Stimulated activated CD4-positive, alpha-beta T cell treated with anti-CD3 and anti-CD28 coated beads, Interleukin-1b, Interleukin-23, amount 100 ng/mL, for 1 hour (primary cell): ENCODE measurements at places on chromosomes 12 and 14.

DNA sequence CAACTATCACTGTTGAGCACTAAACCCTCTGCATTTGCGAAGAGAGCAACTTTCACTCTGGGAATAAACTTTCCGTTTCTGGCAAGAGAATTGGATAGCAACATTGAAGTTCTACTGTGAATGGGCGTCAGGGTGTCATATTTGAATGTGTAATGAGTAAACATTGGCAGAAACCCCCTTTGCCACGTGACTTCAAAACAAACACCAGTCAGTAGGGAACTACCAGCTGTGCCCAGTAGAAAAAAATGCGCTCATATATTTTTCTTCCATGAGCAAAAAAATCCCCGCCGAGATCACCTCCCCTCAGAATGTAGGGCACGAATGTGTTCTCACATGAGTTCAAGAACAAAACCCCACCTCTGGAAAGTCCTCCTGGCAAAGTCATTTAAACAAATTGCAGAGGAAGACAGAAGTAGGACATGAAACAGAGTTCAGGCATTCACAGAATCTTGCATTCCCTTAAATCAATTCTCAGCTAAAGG, 80.6 kb downstream of the BTG1 start:
- no peak for DNase-seq

DNA sequence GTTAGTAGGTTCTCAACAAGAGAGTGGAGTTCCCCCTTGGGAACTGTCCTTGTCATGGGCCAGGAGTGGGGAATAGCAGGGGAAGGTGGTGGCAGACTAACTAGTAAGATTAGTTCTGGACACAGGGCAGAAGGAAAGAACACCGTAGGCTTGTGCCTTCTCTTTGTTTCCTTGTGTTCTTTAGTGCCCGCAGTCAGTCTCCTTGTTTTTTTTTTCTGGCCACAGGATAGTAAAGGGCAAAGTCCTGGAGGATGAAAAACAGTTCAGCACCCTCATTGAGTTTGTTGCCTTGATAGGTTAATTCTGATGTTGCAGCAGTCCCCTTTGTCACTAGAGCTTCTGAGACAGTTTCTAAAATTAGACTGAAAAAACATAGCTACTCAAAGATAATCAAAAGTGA, 8.4 kb downstream of the PEX5 start:
- no peak for DNase-seq

GRCh38 chr14:81305743-81306142, 85.0 kb upstream of the GTF2A1 start:
- no peak for DNase-seq

GRCh38 chr14:68890173-68890931, 88.8 kb downstream of the ACTN1 start:
- DNase-seq = no peak

- DNase-seq = no peak
Observed at GRCh38 chr14:94888121-94888520, 118.2 kb upstream of the GSC start.

GRCh38 chr12:123263196-123263817, 8.3 kb downstream of the CDK2AP1 start:
- no peak for DNase-seq

DNA sequence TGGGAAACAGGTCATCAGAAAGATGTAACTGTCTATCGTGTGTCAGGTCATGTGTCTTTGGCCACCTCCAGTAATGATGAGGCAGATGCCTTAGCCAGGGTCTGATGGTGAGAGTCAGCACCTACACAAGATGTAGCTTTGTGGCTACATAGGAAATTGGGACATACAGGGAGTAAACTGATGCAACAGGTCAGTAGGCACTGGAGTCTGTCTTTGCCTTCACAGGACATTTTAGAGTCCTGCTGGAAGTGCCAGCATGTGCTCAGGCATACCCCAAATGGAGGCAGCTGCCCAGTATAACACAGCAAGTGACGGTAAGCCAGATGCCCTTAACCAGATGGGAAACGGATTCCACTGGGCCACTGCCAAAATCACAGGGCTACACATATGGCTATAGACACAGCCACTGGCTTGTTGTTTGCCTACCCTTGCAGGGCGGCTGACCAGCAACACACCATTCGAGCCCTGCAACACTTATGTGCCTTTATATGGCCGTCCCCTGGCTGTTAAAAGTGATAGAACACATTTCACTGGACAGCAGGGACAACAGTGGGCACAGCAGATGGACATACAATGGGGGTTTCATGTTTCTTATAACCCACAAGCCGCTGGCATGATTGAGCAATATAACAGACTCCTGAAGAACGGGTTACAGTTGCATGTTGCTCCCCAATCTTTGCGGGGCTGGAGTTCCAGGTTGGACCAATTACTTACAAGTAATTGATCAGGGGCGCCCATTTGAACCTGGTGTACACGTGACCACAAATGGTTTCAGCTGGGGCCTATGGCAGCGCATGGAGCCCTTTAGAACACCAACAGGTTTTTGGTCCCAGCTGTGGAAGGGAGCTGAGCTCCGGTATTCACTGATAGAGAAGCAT, 12.9 kb upstream of the RNASE12 start:
- no peak for DNase-seq

DNA sequence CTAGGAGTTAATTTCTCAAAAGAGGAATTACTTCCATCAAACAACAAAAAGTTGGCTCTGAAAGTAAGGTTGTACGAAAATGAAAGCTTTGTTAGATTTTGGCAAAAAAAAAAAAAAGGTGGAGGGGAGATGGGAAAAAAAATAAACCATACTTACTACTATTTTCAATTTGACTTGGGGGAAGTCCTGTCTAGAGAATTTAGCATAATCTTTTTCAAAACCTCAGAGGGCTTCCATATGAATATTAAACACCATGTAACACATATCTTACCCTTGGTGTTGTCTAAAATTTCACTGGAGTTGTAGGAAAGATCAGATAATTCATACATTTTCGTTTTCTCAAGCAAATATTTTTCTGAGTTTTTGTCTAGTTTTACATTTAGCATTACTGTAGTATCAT, 17.5 kb downstream of the GRIP1 start:
- no peak for DNase-seq

GRCh38 chr14:90354551-90355298, 23.0 kb upstream of the NRDE2 start:
- no peak for DNase-seq

DNA sequence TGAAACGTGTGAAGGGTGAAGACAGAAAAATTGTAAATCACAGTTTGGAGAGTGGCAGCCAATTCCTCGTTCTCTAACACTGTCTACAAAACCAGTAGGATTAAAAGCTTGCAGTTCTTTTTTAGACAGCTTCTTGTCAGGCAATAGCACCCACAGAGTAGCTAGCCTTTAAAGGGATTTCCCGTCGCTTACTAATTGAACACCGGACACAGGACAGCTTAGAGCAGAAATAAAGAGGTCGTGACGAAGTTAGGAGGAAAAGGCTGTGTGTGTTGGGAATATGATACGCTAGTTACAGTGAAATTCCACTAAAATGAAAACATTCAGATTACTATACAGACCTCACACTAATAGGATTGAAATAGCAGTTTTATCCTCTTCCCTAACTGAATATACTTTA, 149.1 kb upstream of the FLRT2 start:
- no peak for DNase-seq

DNA sequence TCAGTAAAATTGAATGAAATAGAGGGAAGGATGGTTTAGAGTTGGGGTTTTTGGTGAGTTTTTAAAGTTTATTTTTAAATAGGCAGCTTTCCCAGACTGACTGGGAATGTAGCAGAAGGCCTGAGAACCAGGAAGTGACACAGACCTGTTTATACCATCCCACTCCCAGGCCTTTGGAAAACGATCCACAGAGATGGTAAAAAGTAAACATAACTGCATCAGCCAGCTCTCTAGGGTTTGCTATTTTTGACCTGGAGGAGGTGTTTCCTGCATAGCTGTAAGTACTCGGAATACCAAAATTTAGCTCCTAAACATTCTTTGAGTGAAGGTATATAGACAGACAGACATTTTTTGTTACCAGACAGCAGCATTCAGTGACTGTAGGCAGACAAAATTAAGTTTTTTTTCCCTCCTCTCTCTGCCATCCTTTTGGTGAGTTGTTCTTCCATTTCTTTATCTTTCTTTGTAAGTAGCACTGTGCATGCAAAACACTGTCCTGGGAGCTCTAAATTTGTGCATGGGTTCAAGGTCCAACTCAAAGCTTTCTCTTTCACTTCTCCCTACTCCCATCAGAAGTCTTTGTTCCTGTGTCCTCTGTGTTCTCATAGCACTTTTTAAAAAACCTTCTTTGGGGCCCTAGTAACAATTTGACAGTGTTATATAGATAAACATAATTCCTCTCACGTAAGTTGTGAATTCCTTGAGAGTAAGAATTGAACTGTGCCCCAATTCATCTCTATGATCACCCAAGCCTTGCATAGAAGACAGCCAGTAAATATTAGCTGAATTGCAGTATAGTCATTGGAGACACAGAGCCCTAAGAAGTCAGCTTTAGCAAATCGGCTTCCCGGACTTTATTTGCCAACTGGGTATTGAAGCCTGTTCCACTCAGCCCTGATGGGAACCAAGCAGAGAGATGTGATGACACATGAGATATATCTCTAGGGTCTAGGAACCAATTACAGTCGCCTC, 37.4 kb downstream of the SUSD6 start:
- no peak for DNase-seq

DNA sequence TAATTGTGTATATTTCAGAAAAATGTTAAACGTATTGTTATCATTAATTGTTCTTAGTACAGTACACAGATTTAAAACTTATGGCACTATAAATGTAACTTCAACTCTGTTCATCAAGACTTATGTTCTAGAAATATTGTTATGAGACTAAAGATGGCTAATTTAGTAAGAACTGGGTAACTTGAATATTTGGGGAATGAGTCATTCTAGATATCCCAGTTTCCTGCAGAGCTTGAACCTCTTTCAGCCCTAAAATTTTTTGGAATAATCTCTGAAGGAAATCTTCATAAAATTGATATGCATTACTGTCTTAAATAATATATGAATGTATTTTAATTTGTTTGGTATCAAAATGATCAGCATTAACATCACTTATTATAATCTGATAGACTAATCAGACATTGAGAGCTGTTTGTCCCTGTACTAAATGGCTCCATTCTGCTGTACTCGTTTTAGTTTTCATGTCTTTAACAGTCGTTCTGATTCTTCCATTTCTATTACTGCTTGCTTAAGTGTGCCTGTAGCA, 87.1 kb downstream of the VEZT start:
- no peak for DNase-seq

- DNase-seq = no peak
Observed at GRCh38 chr12:130577351-130577750, 138.7 kb downstream of the RIMBP2 start.

DNA sequence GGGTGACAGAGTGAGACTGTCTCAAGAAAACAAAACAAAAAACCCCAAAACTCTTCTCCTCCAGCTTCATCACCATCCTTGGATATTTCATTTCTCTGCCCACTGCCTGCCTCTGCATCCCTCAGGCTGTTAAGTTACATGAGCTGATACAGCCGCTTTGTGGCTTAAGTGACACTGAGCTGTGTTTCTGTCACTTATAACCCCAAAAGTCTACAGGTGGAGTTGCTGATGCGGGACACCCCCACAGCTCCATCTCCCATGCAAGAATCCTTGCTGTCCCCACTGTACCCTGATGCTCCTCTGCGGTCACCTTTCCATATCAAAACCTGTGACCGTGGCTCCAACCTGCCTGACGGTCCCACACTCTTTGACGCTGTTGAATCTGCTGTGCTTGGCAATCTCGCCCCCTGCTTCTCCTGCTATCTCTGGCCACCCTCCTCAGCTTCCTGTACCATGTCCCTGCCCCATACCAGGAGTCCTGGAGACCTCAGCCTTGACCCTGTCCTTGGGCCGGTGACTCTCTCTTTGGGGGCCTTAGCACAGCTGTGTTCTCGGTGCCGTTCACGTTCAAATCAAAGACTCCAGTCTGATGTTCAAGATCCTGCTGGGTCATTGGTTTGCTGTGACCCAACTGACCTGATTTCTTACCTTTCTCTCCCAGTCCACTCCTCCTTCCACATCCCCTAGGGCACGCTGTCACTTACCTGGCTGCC, 20.3 kb downstream of the HVCN1 start:
- no peak for DNase-seq

GRCh38 chr12:98227162-98227561, 288.2 kb upstream of the TMPO start:
- DNase-seq = no peak
